ENCODE measurements at places on chromosomes 5 and 9.

DNA sequence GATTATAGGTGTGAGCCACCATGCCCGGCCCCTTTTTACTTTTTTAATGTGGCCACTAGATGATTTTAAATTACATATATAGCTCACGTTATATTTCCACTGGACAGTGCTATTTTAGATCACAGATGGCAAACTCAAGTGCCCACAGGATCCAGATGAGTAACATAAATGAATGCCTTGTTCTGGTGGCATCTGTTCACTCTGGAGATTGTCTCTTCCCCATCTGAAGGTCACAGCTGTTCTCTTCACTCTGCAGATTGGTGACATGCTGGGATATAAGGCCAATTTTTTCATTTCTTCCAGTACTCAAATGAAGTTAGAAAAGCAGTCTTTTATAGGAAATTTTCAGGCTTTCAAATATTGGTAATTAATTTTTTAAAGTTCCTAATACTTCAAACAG is 160.1 kb downstream of the DOCK8 start:
- no peak for DNase-seq

- DNase-seq = no peak
These were observed 46.8 kb downstream of the GALNT12 start for GRCh38 chr9:98854266-98854665.

DNA sequence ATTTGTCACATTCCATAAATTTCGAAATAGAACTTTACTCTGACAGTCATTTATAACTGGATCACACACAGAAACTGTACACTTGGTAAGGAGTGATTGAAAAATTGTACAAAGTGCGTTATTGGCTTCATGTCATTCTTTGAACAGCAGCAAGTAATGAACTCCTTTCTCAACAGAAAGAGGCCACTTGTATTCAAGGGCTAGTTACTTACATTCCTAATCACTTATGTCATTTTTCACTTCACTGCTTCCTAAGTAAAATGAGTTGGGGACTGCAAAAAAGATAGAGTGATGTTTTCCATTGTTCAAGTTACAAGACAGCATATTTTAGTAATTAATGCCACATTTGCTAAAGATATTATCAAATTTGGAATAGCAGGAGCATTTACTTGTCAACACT is 893.2 kb downstream of the DTWD2 start:
- no peak for DNase-seq

DNA sequence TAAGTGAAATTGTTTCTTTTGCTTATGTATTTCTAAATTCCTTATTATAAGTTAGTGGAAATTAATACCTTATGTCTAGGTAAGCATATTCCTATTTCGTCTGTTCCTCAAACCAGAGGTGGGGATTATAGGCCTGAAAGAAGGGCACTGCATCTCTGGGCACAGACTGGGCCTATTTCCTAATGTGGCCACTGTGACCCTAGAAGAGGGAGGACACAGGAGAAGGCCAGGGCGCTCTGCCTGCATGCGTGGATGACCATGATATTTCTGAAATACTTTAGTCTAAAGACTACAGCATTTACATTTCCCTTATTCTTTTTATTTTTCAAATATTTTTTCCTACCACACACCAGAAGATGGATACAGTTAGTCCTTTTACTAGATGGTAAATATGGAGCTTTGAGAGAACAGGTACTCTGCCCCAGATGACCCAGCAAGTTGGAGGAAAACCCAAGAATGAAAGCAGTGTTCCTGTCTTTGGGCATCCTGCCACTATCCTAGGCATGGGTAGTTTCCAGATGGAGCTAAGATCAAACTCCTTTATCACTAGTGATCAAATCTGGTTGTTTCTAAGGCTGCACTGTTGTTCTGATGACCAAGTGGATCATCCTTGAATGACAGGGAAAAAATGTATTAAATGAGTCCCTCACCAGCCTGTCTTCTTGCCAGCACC is 27.8 kb downstream of the RUSC2 start:
- no peak for DNase-seq

- DNase-seq = no peak
These were observed at the start of gene PCDHGA12 for GRCh38 chr5:141430332-141431113. PCDHGA12 (plus strand) TSS chr5:141430507; CDS start chr5:141430760, 253 bp downstream.

DNA sequence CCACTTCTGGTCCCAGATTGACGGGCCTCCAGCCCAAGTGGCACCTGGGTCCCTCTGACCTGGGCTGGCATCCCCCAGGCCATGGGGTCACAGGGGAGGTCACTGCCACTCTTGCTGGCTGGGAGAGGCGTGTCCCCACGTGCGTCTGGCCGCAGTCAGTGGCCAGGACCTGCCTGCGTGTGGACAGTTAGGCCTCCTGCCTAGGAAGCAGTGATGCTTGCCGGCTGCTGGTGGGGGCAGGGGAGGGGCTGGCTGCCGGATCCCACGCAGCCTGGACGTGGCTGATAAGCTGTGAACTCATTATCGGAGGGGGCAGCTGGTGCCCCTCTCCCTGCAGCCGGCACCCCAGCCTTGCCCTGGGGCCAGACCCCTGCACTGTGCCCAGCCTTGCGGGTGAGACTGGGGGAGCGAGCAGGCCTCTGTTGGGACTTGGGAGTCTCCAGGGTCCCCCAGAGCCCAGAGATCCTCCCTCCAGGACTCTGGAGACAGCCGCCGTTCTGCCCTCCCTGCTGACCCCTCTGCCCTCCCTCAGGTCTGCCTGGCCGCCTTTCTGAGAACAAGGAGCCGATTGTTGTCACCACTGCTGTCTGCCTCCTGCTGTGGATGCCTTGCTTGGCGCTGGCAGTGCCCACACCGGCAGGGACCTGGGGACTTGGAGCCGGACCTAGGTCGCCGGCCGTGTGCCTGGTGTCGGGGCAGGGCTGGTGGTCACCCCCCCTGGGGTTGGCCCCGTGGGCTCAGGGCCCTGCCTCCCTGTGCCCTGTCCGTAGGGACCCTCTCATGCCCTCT is 12.3 kb downstream of the RXRA start:
- no peak for DNase-seq

GRCh38 chr5:25393256-25393655 is 748.5 kb upstream of the CDH10 start:
- no peak for DNase-seq

DNA sequence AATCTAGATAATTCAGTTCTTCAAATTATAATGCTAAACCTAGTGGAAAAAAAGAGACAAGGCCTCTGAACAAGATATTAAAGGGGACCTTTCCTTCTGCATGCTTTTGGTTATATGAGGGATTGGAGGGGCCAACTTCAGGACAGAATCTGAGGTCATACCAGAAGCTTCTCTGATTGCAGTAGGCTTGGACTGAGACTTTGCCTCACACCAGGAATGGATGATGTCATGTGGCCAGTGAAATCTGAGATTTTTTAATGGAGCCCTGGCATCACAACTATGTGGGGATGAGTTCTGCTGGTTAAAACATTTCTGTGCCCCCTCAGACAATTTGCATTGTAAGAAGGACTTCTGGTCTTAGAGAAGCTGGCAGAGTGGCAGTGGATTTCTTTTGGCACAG is 88.6 kb downstream of the ANGPTL2 start:
- DNase-seq = no peak

- no peak for DNase-seq
These were observed 201.1 kb downstream of the EPB41L4A start for GRCh38 chr5:112217843-112218579.

GRCh38 chr9:28598408-28598807 is 1025.1 kb upstream of the C9orf72 start:
- DNase-seq = no peak

Measured in CD4-positive, alpha-beta T cell treated with Interleukin-15 for 4 hours (primary cell).